ENCODE measurements at places on chromosomes 11 and 22.
A peak's percentile ranks its signal among the peaks of the same experiment; 100 is the strongest.

- DNase-seq: no peak
Observed at GRCh38 chr22:38981005-38981991, 849 bp upstream of the APOBEC3B start.

GRCh38 chr22:29821291-29822016 lies 16.6 kb downstream of the ASCC2 start:
- DNase-seq: no peak

- no peak for DNase-seq
Observed at GRCh38 chr11:122598971-122599370, 56.6 kb upstream of the UBASH3B start.

DNA sequence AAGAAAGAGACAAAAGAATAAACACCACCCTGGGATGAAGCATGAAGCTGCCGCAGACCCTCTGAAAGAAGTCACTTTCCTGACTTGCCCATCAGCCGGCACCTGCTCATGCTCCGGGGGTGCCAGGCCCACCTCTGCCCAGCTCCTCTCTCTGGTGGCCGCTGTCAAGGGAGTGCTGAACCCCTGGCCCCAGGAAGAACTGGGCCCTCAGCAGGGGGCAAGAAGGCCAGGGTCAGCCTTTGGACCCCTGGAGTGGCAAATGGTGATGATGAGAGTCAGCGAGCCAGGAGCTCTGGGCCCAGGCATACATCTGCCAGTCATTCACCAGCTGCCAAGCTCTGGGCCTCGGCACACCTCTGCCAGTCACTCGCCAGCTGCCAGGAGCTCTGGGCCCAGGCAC lies 17.4 kb downstream of the TTLL8 start:
- no peak for DNase-seq

GRCh38 chr11:35362521-35362980 lies 56.8 kb downstream of the SLC1A2 start:
- no peak for DNase-seq

GRCh38 chr22:44436736-44437135 lies 61.3 kb downstream of the RTL6 start:
- DNase-seq: no peak

- no peak for DNase-seq
Observed at GRCh38 chr11:123272565-123272964, 77.5 kb upstream of the CLMP start.

DNA sequence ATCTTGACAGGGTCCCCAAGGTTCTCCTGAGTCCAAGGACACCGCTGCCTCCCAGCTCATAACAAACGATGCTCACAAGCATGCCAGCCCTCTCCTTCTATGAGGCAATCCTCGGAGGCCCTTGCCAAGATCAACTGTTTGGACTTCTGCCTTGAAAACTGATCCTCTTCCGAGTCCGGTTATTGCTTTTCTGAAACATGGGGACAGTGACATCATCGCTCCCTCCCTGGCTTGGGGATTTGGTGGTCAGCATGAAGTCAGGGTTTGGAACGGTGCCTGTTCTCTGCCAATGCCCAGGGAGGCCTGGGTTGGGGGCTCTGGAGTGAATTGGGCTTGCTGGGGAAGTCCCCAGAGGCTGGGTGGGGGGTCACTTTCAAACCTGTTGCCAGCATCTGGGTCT lies 149.3 kb downstream of the FBXO7 start:
- DNase-seq: no peak

DNA sequence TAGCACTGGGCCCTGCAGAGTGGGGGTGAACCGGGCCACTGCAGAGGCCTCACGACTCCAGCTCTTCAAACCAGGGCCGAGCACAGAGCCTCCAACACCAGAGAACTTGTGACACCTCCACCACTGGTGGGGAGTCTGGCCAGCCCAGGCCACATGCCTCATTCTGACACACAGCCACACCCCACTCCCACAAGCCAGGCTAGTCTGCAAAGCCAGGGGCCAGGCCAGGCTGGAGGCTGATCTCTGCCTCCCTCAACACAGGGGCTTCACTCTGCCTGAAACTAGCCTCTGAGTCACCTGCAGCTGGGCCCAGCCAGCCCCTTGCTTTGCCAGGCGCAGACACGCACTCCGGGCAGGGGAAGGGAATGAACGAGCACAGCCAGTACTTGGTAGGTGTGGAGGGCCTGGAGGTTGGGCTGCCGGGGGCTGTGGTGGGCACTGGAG lies 102.9 kb downstream of the MED15 start:
- DNase-seq: no peak

DNA sequence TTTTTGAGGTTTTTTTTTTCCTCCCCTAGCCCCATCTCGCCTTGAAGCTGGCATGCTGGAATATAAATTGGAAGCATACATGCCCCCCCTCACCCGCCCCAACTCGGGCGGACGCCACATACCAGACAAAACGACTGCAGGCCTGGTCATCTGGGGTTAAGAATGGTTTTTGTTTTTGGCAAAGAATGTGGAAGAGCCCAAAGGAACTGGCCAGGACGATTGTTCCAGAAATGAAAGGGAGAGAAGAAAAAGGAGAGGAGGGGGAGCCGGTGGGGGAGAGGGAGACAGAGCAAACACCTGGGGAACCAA lies 25.0 kb downstream of the MN1 start:
- DNase-seq: no peak

DNA sequence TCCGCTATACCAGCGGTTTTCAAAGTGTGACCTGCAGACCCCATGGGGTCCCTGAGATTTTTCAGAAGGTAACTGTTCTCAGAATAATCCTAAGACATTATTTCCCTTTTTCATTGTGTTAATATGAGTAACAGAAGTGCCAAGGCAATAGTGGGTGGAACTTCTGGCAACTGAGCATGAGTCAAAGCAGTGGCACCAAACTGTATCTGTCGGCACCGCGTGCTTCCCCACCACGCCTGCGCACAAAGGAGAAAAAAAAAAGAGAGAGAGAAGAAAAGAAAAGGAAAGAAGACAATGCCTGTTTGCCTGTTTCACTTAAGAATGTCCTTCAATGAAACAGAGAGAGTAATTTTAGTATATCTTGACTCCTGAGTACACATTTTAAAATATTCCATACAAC lies 679.9 kb downstream of the OPCML start:
- no peak for DNase-seq

GRCh38 chr11:69244266-69244665 lies 49.7 kb upstream of the MYEOV start:
- DNase-seq: no peak

GRCh38 chr11:120316880-120317688 lies 8.0 kb upstream of the TLCD5 start:
- DNase-seq: no peak

GRCh38 chr22:19590696-19591095 lies 66.5 kb upstream of the CLDN5 start:
- no peak for DNase-seq

DNA sequence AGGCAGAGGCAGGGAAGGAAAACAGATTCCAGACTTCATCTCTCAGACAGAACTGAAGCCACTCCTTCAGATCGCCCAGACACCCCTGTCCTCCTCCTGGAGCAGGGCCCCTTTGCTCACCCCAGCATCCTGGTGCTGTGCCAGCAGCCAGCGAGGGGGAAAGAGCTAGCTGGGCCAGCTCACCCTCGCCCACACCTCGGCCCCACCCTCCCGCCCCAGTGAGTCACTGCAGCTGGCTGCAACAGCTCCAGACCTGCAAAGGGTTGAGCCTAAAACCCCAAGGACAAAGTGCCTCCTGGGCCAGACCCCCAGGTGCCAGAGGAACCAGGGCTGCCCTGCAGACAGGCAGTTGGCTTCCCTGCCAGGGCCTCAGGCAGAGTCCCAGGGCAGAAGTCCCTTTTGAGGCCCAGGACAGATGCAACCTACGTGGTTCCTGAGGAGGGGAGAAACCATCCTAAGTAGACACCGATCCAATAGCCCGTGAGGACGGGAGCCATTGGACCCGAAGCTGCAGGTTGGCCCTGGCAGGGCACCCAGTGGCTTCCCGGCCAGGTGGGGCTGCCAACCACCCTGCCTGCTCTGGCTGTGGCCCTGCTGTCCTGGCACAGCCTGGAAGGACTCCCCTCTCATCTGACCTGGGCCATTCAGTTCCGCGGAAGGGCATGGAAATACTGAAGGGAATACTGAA lies 7.2 kb downstream of the AHNAK start:
- DNase-seq: peak; percentile 45

DNA sequence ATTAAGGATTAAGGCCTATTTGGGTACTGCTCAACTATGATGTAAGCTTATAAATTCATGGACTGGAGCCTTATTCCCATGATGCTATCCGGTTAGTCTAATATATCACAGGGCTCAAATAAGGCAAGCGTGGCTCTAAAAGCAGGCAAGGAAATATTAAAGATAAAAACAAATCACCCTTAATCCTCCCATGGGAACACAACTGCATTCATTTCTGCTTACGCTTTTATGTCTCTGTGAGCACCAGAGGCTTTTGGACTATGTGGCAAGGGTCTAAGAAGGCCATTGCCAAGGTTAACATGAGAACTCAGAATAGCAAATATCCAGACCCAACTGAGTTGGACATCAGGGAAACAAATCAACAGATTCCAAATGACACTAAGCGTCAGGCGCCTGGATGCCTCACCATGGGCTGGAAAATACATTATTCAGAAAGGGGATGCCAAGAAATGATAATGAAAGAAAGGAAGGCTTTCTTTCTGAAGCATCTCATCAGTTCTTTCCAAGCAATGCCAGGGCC lies 138.1 kb downstream of the SLC1A2 start:
- DNase-seq: no peak

GRCh38 chr22:50528682-50529415 lies 963 bp downstream of the TYMP start:
- DNase-seq: no peak

GRCh38 chr11:62125316-62125715 lies 1.5 kb downstream of the INCENP start:
- no peak for DNase-seq

- peak; percentile 33 for DNase-seq
Observed at GRCh38 chr11:3840004-3840869, 522 bp downstream of the RHOG start.

- DNase-seq: no peak
Observed at GRCh38 chr22:40818192-40818746, 877 bp downstream of the SLC25A17 start.

- no peak for DNase-seq
Observed at GRCh38 chr11:106133529-106133928, 56.1 kb downstream of the AASDHPPT start.

DNA sequence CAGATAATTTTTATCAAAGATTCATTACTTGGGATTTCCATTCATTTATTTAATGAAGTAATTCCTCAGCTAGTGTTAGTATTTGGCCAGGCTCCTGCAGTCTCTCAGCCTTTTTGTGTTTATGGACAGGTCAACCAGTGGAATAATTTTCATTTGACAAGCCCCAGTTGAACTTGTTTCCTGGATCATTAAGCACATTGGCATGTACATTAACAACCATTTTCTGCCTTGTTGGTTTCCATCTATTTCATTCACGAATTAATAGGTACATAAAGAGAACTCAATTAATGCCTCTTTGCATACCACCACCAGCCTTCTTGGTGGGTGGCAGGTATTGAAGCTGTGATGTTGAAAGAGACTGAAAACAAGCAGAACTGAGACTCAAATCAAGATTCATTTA lies 745.2 kb downstream of the KCNA4 start:
- DNase-seq: no peak

DNA sequence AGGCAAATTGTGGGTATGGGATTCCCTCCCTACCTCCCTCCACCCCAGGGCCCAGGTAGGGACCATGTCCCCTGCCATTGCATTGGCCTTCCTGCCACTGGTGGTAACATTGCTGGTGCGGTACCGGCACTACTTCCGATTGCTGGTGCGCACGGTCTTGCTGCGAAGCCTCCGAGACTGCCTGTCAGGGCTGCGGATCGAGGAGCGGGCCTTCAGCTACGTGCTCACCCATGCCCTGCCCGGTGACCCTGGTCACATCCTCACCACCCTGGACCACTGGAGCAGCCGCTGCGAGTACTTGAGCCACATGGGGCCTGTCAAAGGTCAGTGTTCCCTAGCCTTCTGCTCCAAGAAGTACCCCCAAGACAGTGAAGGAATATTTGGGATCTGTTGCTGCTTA lies at the start of gene TOMT:
TSS of gene TOMT (plus strand) at position 37 of the 400 bp plus-strand sequence. CDS start at position 65, 28 bp downstream.
- no peak for DNase-seq

GRCh38 chr11:84634309-84634708 lies 992.8 kb downstream of the DLG2 start:
- no peak for DNase-seq

DNA sequence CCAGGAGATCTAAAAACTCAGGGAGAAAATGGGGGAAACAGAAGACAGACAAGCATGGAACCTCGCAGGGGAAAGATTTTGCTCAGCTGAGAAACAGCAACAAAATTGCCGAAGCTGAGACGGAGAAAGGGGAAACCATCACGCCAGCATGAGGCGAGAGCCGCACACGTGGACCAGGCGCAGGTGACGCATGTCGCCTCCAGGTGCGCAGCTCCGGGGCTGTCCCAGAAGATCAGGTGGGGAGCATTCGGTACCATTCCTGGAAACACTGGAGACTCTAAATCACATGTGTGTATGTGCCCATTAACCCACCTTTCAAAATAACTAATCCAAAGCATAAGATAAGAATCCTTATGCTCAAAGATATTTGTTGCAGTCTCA lies 121.7 kb downstream of the BRD1 start:
- DNase-seq: no peak

DNA sequence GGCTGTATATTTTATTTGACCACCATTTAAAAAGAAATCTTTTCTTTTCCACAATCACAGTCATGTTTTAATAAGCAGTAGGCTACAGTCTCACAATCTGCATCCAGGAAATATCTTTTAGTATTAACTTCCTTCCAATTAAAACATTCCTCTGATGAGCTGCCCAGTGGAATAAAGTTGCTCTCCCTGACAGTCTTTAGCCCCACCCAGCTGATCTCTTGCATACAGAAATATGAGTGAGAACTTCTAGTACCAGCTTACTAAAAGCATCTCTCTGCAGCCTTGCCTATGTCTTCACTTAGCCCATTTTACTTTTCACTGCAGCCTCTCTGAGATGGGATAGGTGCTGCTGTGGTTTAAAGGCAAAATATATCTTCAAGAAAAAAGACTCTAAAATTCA lies 143.4 kb upstream of the ANO3 start:
- no peak for DNase-seq
